ENCODE measurements at places on chromosomes 11 and 22. TPM values are rescaled to one million over a fixed set of nuclear protein-coding genes. Genes with fewer than 3 reads are reported as not detected.
A peak's percentile ranks its signal among the peaks of the same experiment; 100 is the strongest.

The NEFH gene
- 0.16 TPM for total RNA-seq

The CTSW gene
- 0.49 TPM for total RNA-seq

DNA sequence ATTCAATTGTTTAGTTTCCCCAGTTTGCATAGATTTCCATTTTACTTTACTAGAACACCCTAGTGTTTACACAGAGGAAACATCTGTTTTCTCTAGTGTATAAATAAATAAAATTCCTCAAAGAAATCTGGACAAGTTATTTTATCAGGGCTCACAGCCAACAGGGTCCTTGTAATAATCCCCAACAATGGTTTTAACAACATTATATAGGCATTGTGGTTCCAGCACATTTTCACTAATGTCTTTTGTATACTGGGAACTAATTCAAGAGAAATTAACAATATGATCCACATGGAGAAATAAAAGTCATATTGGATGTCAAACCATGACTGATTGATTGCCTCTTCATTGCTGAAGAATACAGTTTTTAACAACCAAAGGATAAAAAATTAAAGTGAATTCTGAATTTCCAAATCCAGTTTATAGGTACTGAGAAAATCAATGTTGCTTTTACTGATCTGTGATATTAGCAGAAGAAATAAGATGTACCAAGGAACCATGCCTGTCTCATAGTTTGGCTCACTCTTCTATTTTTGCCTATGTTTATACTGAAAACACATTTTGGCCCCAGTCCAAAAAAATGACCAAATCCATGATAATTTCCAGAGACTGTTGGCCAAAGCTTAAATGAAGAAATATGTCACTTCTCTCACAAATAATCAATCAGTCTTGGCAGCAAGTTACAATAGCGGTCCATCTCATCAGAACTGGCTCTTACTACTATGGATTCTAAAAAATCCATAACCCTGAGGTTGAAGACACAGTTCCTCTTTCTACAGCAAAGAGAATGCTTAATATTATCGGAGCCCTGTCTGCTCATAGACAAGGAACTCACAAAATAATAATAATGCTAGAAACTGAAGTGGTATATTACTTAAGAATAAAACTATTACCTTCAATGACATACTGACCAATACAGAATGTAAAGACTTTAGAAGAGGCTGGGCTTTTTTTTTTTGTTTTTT is 1.4 kb upstream of the MS4A13 start:
- H3K36me3 ChIP-seq = no peaks in the 10 kb centered on the region
- H3K4me1 ChIP-seq = no peaks in the 10 kb centered on the region
- no peak overlapping the region for H3K27ac ChIP-seq
- H3K4me3 ChIP-seq = no peak overlapping the region

- H3K27me3 ChIP-seq = no peaks in the 10 kb centered on the region
- no peaks in the 10 kb centered on the region for H3K4me1 ChIP-seq
- no peak overlapping the region for H3K27ac ChIP-seq
Measured at GRCh38 chr11:40376331-40376730, 1083.1 kb downstream of the LRRC4C start.

DNA sequence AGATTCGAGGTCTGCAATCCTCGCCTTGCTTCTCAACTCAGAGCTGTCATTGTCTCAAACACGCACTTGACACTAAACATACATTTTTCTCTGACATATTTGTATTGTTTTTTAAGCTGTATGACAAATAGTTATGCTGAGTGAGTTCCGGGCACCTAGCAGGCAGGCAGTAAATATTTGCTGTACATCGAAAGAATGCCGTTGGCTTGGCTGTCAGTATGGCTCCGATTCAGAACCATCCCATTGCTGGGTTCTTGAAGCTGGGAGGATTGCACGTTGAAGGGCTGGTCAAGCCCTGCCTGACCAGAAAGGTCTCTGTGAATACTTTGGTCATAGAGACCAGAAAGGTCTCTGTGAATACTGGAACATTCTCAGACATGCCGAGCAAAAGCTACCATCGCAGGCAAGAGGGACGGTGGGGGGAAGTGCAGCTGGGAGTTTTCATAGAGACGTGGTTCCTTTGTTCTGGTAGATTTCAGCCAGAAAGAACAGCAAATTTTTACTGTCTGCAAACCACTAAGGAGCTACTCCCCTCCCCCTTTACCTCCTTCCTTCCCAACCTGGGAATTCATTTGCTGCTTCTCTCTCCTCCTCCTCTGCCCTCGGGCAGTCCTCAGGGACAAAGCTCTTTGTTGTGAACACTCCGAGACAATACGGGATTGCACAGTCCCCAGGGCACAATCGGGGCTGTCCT is 202.2 kb upstream of the SORL1-AS1 start:
- H3K36me3 ChIP-seq = no peaks in the 10 kb centered on the region
- no peak for DNase-seq
- peaks cover 21% of the 10 kb centered on the region for H3K4me1 ChIP-seq
- peak overlapping the region; percentile 92 for H3K27ac ChIP-seq

- H3K27ac ChIP-seq = no peak overlapping the region
- DNase-seq = no peak
- H3K4me1 ChIP-seq = no peaks in the 10 kb centered on the region
- H3K4me3 ChIP-seq = no peak overlapping the region
- H3K27me3 ChIP-seq = peaks cover 12% of the 10 kb centered on the region
- no peaks in the 10 kb centered on the region for H3K36me3 ChIP-seq
Measured at GRCh38 chr11:115722711-115723110, 218.5 kb upstream of the CADM1 start.

DNA sequence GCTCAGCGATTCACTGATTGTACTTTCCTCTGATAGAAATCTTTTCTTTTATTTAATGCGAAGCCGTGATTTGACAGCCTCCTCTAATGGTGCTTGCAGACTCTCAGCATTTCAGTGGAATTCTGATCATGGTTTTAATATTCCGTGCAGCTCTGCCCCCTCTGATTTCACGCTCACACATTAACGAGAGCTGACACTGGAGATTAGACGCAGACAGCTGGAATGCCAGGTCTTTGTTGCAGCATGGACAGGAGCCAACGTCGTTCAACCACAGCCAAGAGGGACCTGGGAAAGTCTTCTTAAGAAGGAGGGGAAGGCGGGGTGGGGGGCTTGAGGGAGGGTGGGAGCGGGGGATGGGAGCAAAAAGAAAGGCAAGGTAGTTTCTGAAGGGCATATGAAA is 186.4 kb downstream of the BLID start:
- H3K4me3 ChIP-seq = peak overlapping the region; percentile 60
- no peaks in the 10 kb centered on the region for H3K27me3 ChIP-seq
- peaks cover 19% of the 10 kb centered on the region for H3K4me1 ChIP-seq
- peak; percentile 28 for DNase-seq
- H3K36me3 ChIP-seq = no peaks in the 10 kb centered on the region

DNA sequence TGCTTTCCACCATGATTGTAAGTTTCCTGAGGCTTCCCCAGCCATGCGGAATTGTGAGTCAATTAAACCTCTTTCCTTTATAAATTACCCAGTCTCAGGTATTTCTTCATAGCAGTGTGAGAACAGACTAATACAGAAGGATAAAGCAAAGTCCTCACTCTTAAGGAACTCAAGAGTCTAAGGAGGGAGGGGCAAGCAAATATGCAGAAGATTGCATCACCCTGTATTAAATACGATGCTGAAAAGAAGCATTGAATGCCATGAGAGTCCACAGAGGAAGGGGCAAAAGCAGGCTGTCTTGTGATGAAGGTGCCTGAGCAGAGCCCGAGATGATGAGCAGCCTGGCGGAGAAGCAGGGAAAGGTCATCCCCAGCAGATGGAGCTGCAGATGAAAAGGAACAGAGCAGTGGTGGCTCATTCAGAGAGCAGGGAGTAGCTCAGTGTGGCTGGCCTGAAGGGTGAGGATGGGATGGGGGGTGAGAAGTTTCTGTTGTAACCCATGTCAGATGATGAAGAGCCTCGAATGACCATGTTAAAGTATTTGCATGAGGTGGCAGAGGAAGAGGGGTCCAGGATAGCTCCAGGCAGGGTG is 6.3 kb upstream of the IZUMO1R start:
- peaks cover 7% of the 10 kb centered on the region for H3K4me1 ChIP-seq
- H3K36me3 ChIP-seq = no peaks in the 10 kb centered on the region
- H3K4me3 ChIP-seq = no peak overlapping the region
- H3K27me3 ChIP-seq = peaks cover 25% of the 10 kb centered on the region
- H3K27ac ChIP-seq = no peak overlapping the region

DNA sequence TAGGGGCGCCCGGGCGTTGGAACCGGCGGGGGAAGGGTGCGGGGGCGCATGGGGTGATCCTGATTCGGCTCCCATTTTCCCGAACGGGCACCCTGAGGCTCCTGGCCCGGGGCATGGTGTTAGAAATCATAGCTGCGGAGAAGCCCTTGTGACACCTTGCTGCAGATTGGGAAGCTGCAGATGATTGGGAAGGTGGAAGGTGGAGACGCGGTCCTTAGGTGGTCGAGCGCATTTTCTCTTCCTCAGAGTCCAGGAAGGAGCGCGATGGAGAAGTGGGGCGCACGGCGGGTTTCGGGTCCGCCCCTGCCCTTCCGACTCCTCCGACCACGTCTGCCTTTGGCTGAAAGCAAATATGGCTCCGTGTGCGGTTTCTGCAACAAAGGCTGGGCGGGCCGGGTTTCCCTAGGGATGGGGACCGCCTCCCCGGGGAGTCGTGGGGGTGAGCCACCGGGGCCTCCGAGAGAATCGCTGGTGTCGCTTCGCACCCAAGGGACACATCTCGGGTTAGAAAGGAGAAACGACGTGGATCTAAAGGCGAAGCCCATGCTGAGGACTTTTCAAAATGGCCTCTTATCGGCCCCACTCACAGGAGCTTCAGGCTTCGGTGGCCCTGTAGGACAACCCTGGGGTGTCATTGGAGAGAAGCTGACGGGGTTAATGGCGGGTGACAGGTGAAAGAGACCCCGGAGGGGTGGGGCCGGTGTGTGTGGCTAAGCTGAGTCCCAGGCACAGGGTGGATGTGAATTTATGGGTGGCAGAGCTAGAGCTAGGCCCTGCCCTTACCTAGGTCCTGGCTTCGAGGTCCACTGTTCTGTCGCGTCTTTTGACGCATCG is 707 bp upstream of the FTH1 start:
- H3K4me3 ChIP-seq = peak overlapping the region; percentile 97
- peak overlapping the region; percentile 100 for H3K27ac ChIP-seq
- peaks cover 38% of the 10 kb centered on the region for H3K36me3 ChIP-seq
- H3K4me1 ChIP-seq = peaks cover 95% of the 10 kb centered on the region

GRCh38 chr11:120352405-120352804 is 16.2 kb downstream of the ARHGEF12 start:
- no peaks in the 10 kb centered on the region for H3K36me3 ChIP-seq
- no peak overlapping the region for H3K27ac ChIP-seq
- H3K4me1 ChIP-seq = peaks cover 94% of the 10 kb centered on the region
- no peak for DNase-seq
- H3K4me3 ChIP-seq = no peak overlapping the region

DNA sequence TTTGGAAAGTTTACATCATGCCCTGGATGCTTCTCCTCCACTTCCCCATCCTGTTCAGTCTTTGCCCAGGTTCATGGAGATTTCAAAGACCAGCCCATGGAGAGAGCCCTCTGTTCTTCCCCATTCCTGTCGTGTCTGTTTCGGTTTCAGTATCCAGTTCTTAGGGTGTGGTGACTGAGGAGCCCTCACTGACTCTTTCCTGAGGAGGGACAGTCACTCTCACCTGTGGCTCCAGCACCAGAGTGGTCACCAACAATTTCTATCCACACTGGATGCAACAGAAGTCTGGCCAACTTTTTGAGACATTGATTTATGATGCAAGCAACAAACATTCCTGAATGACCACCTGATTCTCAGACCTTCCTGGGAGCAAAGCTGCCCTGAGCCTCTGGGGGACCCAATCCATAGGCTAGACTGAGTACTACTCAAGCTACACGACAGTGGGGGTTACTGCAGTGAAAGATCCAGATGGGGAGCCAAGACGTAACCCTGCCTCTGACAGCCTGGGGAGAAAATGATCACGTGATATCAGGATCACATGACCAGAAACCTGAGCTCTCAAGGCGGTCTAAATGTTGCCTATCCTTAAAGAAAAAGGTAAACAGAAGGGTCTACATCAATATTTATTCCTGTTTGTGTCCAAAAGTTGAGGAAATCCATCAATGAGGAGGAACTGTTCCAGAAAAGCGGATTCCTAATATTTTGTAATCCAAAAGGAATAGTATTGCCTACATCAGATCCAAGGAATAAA is 76.2 kb upstream of the VPREB1 start:
- H3K27ac ChIP-seq = no peak overlapping the region
- H3K4me1 ChIP-seq = no peaks in the 10 kb centered on the region
- no peaks in the 10 kb centered on the region for H3K36me3 ChIP-seq
- no peak overlapping the region for H3K4me3 ChIP-seq
- DNase-seq = no peak
- peaks cover 84% of the 10 kb centered on the region for H3K27me3 ChIP-seq

All from left ventricle myocardium inferior (tissue), 1 donor.